NCI-H2171 (cell line): ENCODE measurements at places on chromosomes 12 and 14.
A peak's percentile ranks its signal among the peaks of the same experiment; 100 is the strongest.

DNA sequence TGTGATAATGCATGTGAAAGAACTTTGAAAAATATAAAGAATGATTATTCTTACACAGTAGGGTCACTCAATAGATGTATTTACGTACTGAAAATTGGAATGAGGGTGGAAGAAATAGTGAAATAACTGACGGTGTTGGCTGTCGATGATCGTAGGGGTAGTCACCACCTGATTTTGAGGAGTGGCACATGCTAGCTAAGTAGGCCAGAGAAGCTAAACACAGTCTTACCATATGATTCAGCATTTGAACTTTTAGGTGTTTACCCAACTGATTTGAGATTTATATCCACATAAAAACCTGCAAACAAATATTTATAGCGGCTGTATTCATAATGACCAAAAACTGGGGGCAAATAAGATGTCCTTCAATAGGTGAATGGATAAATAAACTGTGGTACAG lies 47.6 kb upstream of the HIF1A start:
- DNase-seq: no peak

DNA sequence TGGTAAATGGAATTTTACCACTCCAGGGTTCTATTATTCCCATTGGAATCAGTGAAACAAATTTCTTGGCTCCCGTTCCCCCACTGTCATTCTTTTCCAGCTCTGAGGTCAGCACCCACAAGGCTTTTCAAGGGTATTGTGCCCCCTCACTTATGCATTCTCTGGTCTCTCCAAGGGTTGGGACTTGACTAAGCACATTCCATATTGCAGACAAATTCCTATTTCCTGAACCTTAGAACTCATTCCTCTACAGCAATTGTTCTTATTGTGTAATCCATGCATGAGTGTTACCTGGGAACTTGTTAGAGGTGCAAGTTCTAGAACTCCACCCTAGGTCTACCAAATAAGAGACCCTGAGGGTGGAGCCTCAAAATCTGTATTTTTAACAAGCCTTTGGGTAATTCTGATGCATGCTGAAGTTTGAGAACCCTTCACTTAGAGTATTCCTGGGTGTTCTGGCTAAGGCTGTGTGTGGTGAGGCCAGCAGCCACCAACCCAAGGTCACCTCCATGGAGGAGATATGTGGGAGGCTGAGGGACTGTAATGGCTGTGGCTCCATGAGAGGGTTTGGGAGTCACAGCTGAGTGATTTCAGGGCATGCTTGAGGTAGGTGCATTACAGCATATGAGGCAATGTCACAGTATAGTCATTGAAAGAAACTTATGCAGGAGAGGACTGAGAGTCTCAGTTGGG lies 150.9 kb downstream of the TTC6 start:
- DNase-seq: no peak

DNA sequence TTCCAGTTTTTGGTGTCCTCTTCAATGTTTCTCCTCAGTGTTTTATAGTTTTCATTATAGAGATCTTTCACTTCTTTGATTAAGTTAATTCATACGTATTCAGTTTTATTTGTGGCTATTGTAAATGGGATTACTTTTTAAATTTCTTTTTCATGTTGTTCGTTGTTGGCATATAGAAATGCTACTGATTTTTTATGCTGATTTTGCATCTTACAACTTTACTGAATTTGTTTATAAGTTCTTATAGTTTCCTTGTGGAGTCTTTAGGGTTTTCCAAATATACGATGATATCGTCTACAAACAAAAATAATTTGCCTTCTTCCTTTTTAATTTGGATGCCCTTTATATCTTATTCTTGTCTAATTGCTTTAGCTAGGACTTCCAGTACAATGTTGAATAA lies 9.7 kb upstream of the SDR9C7 start:
- no peak for DNase-seq

DNA sequence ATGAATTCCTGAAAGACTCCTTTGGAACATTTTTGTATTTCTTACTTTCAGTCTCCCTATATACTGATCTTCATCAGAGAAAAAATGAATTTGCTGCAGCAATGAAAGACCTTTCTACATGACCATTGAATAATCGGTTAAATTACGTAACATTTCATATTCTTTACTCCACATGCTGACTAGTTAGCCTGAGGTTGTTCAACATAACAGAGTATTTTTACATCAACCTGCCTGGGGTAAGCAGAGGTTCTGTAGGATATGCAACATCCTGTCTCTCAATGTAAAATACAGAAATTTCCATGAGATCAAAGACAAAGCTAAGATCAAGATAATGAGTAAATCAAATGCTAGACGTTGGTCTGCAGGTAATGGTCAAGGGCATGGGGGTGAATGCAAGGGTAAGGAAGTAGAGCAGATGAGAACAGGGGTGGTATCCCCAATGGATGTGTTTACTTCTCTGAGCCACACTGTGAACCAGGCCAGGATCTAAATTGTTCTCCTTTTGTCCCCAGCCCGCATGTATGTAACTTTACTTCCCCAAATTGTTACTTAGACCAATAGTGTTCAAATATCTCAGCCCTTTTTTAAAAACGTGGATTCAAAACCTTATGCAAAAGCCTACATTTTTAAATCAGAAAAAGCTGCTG lies 45.4 kb downstream of the DUSP6 start:
- DNase-seq: no peak

GRCh38 chr12:116233669-116234068 lies 43.8 kb downstream of the MED13L start:
- DNase-seq: no peak

GRCh38 chr12:126038434-126038833 lies 973.2 kb downstream of the AACS start:
- DNase-seq: no peak

- DNase-seq: no peak
These were observed 89.8 kb downstream of the BTG1 start for GRCh38 chr12:92055877-92056276.

DNA sequence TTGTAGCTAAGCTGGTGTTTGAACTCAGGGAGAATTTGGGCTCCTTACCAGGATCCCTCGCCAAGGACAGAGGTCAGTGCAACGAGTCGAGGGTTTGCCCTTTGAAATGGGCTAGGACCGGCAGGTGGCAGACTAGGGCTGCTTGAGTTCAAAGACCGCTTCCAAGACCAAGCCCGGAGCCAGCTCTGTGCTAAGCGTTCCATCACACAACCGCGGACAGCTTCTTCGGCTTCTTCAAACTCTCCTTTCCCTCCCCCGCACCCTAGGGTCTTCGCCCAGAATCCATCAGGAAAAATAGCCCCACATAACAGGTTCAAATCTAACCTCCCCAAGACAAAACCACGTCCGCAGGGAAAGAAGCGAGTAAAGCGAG lies 705 bp upstream of the FLVCR2 start:
- DNase-seq: peak; percentile 23
